ENCODE measurements at places on chromosomes 11 and 22.

DNA sequence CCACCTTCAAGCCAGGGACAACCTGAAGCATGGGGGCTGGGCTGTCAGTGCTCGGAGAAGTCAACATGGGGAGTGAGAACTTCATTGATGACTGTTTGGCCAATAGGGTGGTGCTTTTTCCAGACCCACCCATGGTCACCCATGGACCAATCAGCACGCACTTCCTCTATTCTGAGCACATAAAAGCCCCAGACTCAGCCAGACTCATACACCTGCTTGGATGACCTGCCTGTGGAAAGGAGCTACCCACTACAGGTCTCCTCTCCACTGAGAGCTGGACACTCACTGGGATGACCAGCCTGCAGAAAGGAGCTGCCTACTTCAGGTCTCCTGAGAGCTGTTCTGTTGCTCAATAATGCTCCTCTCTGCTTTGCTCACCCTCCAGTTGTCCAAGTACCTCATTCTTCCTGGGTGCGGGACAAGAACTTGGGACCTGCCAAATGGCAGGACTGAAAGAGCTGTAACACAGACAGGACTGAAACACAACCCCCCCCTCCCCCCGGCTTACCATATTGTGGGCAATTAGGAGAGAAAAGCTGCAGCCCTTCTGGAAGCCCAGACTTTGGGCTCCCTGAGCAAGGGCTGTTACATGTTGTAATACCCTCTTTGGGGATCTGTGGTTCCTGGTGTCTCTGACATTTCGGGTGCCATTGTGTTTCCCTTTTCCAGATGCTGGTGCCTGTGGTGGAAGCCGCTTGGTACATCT, 44.4 kb upstream of the WNT11 start:
- DNase-seq: no peak

- no peak for DNase-seq
Observed at GRCh38 chr11:73983741-73984538, 1.3 kb upstream of the UCP2 start.

DNA sequence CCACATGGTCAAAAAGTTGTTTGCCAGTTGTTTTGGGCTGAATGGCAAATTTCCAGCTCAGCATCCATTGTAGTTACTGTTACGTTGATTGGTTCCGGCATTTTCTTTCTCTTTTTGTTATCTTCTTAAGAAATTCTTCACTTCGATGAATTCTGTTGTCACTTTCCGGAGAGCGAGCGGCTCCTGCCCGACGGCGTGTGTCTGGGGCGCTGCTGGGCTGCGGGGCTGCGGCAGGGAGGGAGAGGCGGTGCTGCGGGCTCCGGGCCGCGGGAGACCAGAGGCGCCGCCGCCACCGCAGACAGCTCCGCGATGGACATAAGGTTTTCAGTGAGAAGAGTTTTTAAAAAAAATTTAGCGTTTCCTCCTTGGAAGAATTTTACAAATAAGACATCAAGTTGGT, 117.4 kb downstream of the RRM1 start:
- peak; percentile 30 for DNase-seq

DNA sequence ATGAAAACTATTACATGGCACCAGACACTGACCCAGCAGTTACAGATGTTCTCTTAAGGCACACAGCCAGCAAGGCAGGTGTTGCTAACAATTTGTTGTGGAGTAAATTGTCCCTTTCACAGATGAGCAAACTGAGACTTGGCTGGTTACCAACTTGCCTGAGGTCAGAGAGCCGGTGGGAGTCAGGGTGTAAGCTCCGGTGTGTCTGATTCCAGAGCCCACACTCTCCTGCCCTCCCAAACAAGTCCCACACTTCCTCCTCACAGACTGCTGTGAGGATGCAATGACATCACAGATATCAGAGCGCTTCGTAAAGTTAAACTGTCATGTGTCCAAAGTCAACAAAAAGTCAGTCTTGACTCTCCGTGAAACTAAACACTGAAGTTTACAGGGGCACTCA, 12.5 kb downstream of the GDPD5 start:
- no peak for DNase-seq

DNA sequence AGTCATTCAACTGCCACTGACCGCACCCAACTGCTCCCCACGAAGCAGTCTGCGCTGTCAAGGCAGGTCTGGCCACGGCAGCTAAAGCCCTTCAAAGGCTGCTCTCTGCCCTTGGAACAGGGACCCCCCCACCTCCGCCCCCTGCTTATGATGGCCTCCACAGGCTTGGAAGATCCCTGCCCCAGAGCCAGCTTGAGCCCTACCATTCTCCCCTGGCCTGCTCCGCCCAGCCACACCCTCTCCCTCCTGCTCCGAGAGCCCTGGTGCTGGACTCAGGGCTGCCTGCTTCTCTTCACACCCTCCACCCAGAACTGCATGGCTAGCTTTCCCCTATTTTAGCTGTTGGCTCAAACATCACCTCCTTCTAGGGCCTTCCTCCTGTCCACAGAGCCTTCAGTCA, 19.0 kb downstream of the ZMAT5 start:
- no peak for DNase-seq

DNA sequence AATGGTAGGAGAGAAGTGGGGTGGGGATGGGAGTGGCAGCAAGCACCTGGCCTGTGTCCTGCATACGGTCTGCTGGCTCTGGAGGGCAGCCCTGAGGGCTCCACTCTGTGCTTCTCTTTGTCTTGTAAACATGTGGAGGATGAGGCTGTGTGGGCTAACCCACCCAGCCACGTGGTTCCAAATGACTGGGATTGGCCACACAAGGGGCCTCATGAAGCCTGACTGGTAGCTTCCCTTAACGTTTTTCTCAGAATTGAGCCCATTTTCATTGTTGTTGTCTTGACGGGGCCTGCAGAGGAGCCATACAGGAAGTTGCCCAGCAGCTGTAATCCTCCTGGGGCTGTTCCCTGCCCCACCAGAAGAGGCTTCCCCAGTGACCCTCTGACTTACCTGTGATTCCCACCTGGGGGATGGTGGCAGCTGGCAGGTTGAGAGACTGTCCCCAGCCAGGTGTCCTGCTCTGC, 18.0 kb downstream of the DERL3 start:
- no peak for DNase-seq

DNA sequence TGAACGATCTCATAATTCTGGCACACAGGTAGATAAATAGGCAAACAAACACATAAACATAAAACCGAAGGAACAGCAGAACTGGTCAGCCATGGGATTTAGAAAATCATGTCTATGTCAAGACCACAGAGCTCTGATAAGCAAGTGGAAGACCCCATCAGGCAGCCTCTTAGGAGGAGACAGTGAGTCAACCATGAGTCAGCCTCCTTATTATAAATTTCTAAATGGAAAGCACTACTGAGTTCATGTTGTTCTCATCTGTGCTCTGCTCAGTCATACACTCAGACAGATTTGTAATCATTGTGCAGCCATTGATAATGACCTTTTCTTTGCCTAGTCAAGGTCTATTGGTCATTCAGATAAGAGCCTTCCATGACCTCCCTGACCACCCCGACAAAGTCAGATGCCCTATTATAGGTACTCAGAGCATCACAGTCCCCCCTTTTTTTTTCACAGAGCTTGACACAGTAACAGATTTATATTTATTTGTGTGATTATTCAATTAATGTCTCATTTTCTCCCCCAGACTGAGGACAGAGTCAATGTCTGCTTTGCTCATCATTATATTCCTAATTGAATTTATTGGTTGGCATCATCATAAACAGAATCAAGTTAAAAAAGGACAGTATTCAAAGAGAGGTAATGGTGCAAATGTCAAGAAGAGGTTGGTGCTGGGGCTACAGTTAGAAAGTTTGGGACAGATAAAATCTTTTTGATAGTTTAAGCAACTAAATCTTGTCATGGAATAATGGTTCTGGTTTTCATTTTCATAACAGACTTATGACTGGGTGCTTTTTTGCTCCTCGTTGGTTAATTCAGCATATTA, 579.7 kb upstream of the CCDC90B start:
- no peak for DNase-seq

DNA sequence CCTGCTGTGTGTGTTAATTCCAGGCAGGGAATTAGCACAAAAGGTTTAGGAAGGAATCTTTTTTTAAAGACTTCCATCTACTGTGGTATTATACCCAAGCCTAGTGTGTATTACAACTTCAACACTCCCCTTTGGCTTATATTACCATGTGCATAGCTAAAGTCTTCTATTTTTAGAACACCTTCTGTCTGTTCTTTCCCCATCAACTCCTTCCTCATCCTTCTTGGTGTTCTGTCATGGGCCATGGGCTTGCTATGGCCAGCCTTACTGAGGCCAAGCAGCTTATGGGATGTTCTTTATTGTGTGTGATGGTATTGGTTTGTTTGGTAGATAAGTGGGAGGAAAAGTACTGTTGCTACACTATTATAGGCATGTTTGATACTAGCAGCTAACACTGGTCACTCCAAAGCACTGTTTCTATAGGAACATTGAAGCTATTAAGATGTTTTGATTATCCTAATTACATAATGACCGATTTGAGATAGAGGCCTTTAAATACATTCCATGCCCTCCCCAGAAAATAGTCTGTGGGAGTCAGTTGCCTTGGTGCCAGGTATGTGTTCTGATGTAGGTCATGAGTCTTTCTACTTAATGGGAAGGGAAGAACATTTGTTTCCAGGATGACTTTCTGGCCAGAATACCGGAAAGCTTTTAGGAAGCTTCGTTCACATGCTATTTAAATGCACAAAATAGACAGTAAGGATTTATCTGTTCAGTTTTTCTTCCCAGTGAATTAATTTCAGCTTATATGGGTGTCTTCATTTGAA, 16.5 kb downstream of the MCAM start:
- no peak for DNase-seq

DNA sequence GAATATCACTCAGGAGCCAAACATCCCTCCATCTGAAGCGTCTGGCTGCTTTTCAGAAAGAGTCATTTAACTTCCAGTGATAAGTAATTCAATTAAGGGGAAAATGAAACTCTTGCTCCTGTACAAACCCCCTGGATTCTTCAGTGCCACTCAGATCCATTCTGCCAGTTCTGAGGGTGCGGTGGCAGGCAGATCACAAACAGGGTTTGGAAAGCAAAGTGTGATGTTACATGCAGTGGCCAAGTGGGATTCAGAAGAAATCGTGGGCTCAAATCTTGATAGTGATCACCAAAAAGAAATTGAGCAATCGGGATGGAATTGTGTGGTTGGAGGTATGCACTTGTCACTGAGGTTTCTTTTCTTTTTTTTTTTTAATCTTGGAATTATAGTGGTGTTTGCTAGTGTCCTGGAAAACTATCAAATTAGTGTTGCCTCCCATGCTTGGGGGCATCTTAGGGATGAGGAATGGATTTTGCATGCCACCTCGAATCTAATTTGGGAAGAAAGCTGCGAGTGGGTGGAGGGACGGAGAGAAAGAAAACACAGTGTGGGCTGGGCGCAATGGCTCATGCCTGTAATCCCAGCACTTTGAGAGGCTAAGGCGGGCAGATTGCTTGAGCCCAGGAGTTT, 22.5 kb upstream of the RTL6 start:
- DNase-seq: no peak

DNA sequence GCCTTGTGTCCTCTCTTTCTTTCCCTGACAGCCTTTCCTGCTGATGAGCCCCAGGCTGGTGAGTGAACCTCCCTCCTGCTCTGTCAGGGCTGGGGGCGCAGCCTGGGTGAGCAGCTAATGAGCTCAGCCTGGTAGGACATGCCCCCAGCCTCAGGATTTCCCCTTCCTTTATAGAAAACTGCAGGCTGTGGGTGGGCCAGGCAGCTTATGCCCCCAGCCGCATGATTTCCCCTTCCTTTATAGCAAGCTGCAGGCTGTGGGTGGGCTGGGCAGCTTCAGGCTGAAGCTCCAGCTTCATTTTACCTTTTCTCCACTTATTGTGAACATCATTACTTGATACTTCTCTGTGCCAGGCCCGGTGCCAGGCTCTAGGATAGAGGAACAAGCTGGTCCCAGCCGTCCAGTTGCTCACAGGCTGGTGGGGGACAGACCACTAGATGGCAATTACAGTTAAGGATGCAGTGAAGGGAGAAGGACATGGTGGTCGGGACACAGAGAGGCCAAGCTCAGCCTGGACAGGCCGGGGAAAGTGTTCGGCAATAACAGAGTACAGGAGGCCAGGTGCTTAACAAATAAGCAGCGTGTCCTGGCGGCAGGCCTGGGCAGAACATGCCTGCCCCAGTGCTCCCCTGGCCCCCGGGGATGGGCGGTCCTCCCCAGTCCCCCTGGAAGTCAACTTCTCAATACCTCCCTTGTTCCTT, 5.3 kb downstream of the LGALS12 start:
- peak; percentile 59 for DNase-seq

- peak; percentile 76 for DNase-seq
Observed at GRCh38 chr22:39174498-39175352, 22.2 kb upstream of the CBX7 start.

- DNase-seq: no peak
Observed at GRCh38 chr22:50739894-50740293, 1.9 kb downstream of the ACR start.

DNA sequence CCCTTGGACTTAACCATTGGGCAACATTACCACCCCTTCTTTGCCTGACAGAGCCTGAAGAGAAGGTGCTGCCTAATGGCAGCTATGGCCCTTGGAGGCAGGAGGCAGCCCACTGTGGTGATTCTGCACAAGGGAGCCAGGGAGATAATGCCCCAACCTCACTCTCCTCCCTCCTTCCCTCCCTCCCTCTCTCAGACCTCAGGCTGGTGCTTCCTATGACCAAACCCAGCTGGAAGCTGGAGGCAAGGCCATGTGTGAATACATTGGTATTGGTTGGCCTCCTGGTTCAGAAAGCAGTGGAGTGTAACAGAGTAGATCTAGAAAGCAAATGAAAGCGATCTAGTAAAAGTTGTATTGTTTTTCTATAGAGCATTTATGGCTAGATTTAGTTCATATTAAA, 233.1 kb downstream of the CSNK2A3 start:
- no peak for DNase-seq

DNA sequence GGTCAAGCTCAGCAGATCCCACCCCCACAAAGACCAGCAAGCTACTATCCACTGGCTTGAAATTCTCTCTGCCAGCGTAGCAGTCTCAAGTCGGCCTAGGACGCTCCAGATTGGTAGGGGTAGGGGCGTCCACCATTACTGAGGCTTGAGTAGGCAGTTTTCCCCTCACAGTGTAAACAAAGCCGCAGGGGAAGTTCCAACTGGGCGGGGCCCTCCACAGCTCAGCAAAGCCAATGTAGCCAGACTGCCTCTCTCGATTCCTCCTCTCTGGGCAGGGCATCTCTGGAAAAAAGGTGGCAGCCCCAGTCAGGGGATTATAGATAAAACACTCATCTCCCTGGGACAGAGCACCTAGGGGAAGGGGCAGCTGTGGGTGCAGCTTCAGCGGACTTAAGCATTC, 1064.9 kb upstream of the TENM4 start:
- no peak for DNase-seq

- peak; percentile 26 for DNase-seq
Observed at GRCh38 chr22:24525416-24526037, 29.4 kb downstream of the GUCD1 start.

DNA sequence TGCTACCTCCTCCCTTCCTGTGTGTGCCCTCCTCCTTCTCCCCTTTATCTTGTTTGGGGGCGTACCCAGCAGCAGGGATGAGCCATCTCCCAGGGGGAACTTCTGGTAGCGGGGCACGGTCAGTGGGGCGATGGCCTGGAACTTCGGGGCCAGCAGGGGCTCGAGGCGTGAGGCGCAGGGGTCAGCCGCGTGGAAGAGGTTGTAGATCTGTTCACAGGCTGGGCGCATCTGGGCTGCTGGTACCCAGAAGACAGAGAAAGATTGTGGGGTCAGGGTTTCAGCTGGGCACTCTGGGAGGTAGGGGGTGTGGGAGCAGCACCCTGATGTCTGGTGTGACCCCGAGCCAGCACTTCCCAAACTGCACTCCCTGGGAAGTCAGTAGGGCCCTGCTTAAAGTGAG, 9.1 kb downstream of the PITPNM1 start:
- no peak for DNase-seq
